ENCODE measurements at places on chromosomes 3 and 15.

DNA sequence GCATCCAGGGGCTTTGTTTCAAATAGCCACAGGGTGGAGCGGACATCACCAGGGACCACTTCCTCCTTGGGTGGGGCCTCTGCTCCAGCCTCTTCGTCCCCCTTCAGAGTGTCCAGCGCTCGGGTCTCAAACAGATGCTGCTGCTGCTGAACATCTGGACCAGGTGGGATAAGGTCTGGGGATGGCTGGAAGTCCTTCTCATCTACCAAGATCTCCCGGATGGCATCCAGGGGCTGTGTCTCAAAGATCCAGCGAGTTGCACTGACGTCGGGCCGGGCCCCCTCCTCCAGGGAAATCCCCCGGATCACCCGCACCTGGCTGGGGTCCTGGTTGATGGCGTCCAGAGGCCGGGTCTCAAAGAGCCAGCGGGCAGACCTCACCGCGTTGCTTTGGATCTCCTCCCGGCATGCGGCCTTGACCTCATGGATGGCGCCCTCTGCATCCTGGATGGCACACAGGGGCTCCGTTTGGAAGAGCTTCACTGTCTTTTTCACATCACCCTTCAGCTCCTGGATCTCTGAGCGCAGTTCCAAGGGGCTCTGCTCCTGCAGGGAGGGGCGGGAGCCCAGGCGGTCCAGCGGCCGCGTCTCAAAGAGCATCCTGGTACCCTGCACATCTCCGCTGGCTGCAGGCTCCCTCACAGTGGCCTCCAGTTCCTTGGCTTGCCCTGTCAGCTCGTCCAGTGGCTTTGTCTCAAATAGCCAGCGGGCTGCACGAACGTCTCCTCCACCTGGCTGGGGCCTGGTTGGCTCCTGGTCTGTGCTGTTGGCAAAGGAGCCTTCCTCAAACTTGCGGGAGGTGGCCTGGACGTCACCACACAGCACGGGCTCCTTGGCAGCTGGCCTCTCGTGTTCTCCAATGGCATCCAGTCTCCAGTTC lies 3.9 kb downstream of the XIRP1 start:
- no peak for DNase-seq

GRCh38 chr15:62805502-62805901 lies 237.0 kb upstream of the TPM1 start:
- DNase-seq: no peak

DNA sequence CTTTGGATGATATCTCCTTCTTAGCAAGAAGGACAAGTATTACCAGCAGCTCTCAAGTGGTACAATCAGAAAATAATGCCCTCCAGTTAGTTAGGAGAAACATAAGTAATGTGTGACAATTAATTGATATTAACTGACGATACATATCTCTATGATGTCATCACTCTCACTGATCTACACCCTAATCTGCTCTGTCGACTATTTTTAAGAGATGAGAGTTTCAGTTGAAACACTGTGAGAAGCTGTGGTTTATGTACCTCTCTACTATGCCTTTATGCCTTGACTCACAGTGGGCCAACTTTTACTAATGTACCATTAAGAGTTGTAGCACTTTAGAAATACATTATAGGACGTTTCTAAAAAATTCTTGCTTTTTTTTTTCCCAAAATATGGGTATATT lies 8.6 kb downstream of the CEP152 start:
- no peak for DNase-seq

- DNase-seq: no peak
Observed at GRCh38 chr3:81249540-81250029, 511.9 kb downstream of the GBE1 start.

DNA sequence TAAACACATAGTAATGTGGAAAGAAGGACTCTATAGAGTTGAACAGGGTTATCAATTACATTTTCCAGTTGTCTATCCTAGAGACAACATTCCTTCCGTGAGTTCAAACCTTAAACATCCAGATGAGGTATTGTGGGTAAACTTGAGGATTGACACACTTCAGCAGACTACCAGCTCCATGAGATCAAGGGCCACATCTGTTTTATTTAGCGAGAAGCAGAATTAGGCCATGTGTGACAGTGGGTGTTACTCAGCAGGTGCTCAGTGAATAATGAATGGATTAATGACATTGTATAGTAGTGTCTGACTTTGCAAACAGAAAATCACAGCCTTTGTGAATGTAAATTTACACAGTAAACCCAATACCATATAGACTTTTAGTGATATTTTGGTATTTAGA lies 941.1 kb upstream of the CFAP20DC start:
- no peak for DNase-seq

- no peak for DNase-seq
Observed at GRCh38 chr15:40243126-40243810, 4.4 kb downstream of the PAK6 start.

DNA sequence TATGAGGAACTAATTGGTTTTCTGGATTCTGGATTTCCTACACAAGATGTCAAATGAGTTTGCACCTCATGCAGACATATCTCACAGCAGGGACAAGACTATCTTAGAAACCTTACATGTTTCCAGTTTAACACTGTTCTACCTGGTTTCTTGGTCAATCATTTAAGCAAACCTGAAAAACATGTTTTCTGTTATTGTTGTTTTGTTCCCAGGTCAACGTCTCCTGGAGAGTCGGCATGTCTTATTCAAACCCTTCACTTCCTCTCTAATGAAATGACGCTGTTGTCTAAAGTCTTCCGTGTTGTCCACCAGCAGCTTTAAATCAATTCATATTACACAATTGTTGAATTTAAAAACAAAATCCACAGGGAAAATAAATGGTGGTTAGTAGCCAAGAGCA lies 150.9 kb downstream of the CNTN3 start:
- no peak for DNase-seq

DNA sequence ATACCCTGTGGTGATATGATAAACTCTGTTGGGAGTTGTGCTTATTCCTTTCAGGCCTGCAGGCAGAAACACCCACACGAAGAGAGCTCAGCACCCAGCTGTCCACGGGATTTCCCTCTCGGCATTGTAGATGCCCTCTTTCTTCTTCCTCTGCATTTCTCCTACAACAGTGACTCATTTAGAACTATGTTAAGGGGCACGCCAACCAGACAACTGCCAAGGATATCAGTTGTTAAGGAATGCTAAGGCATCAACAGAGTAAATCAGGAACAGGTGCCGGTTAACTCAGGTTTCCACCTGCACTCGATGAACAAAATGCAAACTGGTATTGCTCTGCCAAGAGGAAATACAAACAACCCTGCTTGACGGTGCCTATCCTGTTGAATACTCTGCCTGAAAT lies 270.0 kb upstream of the PEX5L start:
- no peak for DNase-seq

DNA sequence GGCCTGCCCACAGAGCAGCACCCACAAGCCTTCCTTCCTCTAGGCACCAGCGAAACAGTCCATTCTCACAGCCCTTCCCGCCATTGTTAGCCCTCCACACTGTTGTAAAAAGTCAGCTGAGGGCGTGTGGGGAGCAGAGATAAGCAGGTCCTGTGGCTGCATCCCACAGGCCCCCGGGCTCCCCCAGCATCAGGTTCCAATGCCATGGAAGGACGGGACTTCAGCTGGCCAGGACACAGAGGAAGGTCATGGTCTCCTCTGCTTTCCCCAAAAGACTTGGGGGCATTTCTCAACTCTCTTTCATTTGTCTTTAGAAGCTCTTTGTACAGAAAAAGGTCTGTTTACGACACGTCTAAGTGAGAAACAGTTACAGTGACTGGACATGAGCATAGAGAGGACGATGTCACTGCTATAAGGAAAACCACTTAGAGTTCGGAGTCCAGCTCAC lies 85.2 kb upstream of the HERC1 start:
- no peak for DNase-seq

DNA sequence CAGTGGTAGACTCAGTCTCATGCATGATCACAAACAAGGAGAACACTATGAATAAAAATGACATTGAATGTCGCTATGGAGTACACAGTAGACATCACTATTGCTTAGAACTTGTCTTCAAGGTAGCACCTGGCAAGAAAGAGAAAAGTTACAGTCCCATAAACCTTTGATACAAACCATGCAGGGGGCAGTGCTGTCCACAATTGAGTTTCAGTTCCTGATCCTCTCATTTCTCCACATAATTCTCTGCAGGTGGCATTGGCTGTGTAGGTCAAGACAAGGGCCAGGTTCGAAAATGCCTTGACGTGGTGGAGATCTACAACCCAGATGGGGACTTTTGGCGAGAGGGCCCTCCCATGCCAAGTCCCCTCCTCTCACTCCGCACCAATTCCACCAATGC lies 47.9 kb downstream of the KBTBD12 start:
- no peak for DNase-seq

GRCh38 chr3:182455011-182455410 lies 338.3 kb upstream of the ATP11B start:
- no peak for DNase-seq

DNA sequence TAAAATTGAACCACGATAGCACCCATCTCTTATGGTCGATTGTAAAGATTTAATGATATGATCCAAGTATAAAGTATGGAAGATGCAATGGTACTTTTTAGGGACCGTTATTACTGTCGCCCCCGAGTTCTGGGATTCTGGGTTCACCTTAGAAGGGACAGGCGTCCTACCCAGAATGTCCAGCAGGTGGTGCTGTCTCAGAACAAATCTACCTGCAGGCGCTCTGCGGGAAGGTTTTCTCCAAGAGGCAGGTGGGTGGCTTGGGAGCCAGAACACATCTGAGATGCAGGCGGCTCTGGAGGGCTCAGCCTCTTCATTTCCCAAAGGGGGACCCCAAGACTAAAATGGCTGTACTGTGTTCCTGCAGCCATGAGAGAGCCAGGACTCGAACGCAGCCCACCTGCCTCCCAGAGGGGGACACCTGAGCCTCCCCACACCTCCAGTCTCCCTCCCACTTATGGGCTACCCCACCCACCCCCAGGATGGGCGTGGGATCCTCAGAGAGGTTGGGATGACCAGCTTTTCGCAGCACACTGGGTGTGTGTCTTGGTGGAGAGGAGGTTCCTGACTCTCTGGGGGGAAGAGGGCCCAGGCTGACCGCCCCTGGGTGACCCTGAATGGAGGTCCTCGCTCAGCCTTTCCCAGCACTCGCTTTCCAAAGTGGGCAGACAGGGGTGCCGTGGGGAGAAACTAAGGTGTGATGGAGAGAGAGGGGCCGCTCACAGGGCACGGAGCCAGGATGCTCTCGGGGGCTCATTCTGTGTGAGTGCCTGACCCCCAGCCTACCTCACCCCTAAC lies 28.1 kb upstream of the CORO2B start:
- peak; percentile 43 for DNase-seq

DNA sequence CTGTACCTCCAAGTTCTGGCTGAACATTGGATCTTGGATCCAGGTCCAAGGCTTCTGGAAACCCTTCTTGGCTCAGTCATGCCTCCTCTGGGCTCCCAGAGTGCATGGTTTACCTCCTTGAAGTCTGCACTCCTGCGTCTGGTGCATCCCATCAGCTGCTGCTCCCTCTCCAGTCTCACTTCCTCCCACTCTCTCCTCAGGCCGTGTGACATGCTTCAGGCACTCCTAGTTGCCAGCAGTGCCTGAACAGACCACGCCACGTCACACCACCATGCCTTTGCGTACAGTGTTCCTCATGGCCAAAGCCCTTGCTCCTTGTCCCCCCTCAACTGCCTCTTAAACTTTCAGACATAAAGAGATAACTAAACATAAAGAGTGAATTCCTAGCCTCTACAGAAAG lies 5.7 kb downstream of the GPR27 start:
- DNase-seq: no peak

GRCh38 chr3:87090631-87091030 lies 99.7 kb upstream of the VGLL3 start:
- DNase-seq: no peak

GRCh38 chr15:98853161-98853560 lies 154.4 kb downstream of the PGPEP1L start:
- DNase-seq: peak; percentile 26

DNA sequence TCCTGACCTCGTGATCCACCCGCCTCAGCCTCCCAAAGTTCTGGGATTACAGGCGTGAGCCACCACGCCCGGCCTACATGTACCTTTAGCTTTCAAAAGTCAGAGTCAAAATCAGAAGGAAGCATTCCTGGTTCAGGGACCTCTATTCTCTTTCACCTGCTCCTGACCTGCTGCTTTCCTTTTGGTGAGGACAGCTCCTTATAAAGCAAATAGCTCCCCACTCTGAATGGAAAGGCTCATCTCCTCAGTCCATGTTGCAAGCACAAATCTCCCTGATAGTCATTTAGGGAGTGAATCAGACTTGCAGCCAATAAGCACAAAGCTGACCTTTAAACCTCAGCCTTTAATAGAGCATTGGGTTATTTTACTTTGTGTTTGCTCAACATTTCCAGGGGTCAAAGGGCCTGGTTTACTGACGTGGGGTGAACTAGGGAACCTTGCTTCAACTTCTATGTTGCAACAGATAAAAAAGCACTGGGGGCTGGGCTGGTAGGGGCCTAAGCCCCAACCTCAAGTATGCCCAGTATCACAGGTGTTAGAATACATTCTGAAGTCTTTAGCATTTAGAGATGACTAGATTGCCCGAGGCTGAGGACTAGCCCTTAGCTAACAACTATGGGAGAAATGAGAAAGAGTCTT lies 43.1 kb downstream of the THRB start:
- DNase-seq: no peak

DNA sequence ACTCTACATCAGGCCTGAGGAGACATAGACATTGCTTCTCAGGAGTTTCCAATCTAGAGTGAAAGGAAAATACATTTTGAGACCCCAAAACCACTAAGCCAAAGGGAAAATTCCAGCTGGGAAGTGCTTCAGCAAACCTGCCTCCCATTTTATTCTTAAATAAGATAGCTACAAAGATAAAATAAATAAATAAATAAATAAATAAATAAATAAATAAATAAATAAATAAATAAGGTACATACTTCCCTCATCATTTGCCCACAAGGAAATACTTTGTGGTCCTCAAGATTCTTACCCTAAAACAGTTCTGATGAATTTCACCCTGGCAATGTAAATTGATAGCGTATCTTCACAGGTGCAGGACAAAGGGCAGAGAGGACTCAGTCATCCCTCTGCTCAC lies 474.0 kb upstream of the ROBO1 start:
- DNase-seq: no peak

DNA sequence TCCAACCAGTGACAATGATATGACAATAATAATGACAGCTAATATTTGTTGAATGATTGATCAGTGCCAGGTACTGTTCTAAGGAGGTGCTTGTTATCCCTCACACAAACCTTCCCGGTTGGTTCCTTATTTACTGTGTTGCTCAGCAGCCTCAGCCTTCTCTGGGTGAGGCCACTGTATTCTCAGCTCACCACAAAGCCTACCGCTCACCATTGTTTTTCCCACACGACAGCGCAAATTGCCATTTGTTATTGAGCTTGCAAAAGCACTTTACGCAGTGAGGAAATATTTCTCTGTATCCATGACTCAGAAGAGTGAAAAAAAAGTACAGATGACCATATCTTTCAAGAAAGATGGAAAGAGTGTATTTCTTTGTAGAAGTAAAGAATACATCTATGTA lies 49.5 kb upstream of the PDZRN3 start:
- no peak for DNase-seq

GRCh38 chr15:40352281-40352901 lies 1.6 kb downstream of the PHGR1 start:
- no peak for DNase-seq

- DNase-seq: no peak
Observed at GRCh38 chr3:94162700-94163099, 99.8 kb downstream of the NSUN3 start.

All from stimulated activated CD8-positive, alpha-beta memory T cell treated with anti-CD3 and anti-CD28 coated beads, Interleukin-4, amount 100 ng/mL, for 4 hours (primary cell).